ENCODE measurements at places on chromosomes 1 and 21.

- H3K4me1 ChIP-seq, result peaks cover 21% of the 10 kb centered on the region
- peaks cover 4% of the 10 kb centered on the region for H3K36me3 ChIP-seq
- H3K27me3 ChIP-seq, result peaks cover 3% of the 10 kb centered on the region
- H3K27ac ChIP-seq, result no peak overlapping the region
Measured at GRCh38 chr1:175134500-175134899, 58.1 kb downstream of the KIAA0040 start.

GRCh38 chr1:1200876-1201810 is 5.2 kb downstream of the TNFRSF18 start:
- H3K36me3 ChIP-seq, result no peaks in the 10 kb centered on the region
- H3K27ac ChIP-seq, result no peak overlapping the region
- H3K4me3 ChIP-seq, result no peak overlapping the region
- H3K4me1 ChIP-seq, result no peaks in the 10 kb centered on the region
- peak; percentile 29 for DNase-seq

- no peak overlapping the region for H3K27ac ChIP-seq
- no peak for DNase-seq
- H3K36me3 ChIP-seq, result peaks cover 29% of the 10 kb centered on the region
- H3K27me3 ChIP-seq, result peaks cover 2% of the 10 kb centered on the region
- H3K4me3 ChIP-seq, result no peak overlapping the region
Measured at GRCh38 chr1:156554971-156555370, 17.4 kb downstream of the IQGAP3 start.

- peak overlapping the region; percentile 84 for H3K4me3 ChIP-seq
- peak; percentile 96 for DNase-seq
- H3K27ac ChIP-seq, result no peak overlapping the region
Measured at GRCh38 chr1:61043010-61043820, 39.1 kb upstream of the NFIA start.

- H3K4me1 ChIP-seq, result peaks cover 33% of the 10 kb centered on the region
- peaks cover 45% of the 10 kb centered on the region for H3K27me3 ChIP-seq
- no peak for DNase-seq
- H3K27ac ChIP-seq, result no peak overlapping the region
- peaks cover 6% of the 10 kb centered on the region for H3K36me3 ChIP-seq
- no peak overlapping the region for H3K4me3 ChIP-seq
Measured at GRCh38 chr1:18644973-18645746, 14.5 kb downstream of the PAX7 start.

- no peaks in the 10 kb centered on the region for H3K4me1 ChIP-seq
- H3K36me3 ChIP-seq, result no peaks in the 10 kb centered on the region
- H3K27ac ChIP-seq, result no peak overlapping the region
- no peak for DNase-seq
Measured at GRCh38 chr1:74684301-74684700, 10.7 kb upstream of the ERICH3 start.

Data from endothelial cell (in vitro differentiated cells).